ENCODE measurements at places on chromosomes 6 and 20.

DNA sequence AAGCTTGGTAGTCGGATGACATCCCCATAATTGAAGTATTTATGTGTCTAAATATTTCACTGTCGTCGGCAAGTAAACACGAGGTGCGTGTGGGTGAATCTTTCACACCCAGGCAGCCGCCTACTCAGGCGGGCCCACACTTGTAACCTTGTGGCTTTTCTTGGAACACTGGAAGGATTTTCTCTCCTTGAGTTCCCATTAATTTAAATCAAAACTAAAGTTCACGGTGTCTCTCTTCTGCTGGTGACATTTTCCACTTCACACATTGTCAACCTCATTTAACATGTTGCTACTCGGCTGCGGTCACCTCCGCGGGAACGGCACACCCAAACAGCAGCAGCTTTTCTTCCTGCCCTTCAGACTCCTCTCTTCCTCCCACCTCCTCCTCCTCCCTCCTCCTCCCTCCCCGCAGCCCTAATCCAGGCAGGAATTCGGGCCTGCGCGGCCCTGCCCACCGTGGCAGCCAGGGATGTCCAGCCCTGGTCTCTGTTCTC, 336.6 kb downstream of the QKI start:
- no peak for DNase-seq

DNA sequence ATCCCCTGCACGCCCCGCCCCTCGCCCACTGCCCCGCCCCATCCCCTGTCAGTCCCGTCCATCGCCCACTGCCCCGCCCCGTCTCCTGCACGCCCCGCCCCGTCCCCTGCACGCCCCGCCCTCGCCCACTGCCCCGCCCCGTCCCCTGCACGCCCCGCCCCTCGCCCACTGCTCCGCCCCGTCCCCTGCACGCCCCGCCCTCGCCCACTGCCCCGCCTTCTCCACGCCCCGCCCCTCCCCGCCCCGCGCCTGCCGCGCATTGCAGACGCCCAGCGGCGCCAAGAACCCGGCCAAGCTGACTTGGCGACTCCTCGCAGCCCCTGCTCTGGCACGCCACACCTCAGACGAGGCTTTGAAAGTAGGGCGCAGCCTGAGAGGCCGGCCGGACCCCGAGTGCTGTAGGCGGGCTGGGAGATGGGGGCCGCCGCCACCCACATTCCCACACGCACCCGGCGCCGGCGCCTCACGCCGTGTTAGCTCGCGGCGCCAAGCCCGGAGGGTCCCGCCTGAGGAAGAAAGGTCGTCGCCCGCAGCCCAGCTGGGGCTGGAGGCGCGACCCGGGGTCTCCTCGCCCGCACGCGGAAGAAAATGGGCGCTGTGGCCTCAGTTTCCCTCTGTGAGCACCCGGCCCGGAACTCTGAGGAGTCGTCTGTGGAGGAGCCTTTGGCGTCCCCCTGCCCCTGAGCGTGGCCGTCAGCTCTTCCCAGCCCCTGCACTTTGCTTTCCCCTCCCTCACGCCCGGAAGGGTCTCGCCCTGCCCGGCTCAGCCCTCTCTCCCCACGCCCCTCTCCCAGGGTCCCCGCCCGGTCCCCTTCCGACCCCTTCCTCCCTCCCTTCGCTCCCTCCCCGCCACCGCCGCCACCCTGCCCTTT, at the start of gene RAD21L1:
Gene RAD21L1 (plus strand): TSS at position 262 of the 872 bp plus-strand sequence. CDS start 2,410 bp downstream, outside the sequence.
- peak; percentile 60 for DNase-seq

GRCh38 chr20:20812136-20812535, 99.7 kb upstream of the RALGAPA2 start:
- no peak for DNase-seq

- no peak for DNase-seq
Measured at GRCh38 chr6:41440958-41441357, 105.2 kb upstream of the FOXP4 start.

- DNase-seq, result no peak
Measured at GRCh38 chr6:115783402-115784061, 277.2 kb downstream of the FRK start.

DNA sequence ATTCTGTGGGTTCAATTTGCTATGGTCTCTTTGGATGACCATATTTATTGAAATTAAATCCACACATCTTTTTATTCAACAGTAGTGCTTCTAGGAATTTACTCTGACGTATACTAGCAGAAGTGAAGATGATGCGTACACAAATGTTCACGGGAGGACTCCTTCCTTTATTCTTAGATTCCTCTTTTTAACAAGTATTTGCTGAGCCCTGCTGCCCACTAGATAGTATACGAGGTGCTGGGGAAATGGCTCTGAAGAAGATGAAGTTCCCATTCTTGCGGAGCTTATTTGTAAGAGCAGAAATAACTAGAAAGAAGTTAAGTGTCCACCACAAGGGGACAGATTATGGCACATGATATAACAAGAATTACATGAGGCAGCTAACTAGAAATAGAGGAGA, 145.2 kb downstream of the DOK5 start:
- DNase-seq, result no peak

GRCh38 chr20:40958598-40958997, 70.0 kb upstream of the TOP1 start:
- no peak for DNase-seq

- DNase-seq, result no peak
Measured at GRCh38 chr6:53464927-53465460, 79.9 kb downstream of the GCLC start.

GRCh38 chr6:41963371-41963770, 21.8 kb upstream of the CCND3 start:
- no peak for DNase-seq

- DNase-seq, result no peak
Measured at GRCh38 chr20:46351357-46352058, 43.2 kb upstream of the CDH22 start.

- DNase-seq, result no peak
Measured at GRCh38 chr6:115832786-115833185, 227.9 kb downstream of the FRK start.

DNA sequence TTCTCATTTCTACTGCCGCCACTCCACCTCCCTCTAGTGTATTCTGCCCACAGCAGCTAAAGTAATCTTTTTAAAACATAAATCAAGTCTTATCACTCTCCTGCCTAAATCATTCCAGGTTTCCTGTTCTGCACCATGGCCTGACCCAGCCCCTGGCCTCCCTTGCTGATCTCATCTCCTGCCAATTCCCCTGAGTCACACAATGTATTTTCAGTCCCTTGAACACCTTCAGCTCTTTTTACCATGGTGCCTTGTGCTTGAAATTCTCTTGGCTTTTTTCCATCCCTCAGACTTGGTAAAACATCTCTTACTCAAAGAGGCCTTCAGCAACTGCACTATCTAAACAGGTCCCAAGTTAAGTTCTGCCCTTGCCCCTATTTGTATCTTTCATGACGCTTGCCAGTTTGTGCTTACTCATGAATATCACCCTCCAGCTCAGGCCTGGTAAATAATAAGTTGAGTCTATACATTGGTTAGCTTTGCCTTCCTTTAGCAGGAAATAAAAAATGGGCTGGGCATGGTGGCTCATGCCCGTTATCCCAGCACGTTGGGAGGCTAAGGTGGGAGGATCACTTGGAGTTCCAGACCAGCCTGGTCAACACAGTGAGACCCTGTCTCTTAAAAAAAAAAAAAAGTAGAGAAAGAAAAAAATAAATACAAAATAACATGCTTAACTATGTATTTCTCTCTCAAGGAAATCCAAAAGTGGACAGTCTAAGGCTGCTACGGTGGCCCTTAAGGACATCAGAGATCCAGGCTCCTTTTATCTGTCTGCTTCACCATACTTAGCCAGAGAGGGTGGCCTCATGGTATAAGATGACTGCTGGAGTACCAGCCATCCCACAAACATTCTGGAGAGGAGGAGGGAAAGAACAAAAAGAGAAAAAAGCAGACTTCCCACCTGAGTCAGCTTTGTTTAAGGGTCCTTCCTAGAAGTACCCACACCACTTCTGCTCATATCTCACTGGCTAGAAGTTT, 62.2 kb downstream of the ARFGEF2 start:
- no peak for DNase-seq

GRCh38 chr20:49935746-49936152, 448 bp upstream of the RNF114 start:
- no peak for DNase-seq

GRCh38 chr20:19218411-19218810, 6.0 kb downstream of the SLC24A3 start:
- DNase-seq, result no peak

DNA sequence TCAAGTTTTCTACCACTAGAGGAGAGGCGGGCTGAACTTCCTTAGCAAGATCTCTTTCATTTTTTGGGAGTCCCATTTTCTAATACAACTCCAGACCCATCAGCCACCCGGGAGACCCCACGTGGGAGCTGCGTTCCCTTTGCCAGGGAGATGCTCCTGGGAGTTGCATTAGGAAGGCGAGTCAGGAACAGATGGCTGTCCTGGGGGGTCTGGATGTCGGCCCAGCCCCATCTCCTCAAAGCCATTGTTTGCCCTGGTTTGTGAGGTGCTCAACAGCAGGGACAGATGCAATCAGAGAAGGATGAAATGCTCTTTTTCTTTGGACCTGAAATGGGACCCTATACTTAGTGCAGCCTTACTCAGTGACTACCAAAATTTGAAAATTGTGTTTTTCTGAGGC, 39.4 kb downstream of the CARMIL1 start:
- no peak for DNase-seq

DNA sequence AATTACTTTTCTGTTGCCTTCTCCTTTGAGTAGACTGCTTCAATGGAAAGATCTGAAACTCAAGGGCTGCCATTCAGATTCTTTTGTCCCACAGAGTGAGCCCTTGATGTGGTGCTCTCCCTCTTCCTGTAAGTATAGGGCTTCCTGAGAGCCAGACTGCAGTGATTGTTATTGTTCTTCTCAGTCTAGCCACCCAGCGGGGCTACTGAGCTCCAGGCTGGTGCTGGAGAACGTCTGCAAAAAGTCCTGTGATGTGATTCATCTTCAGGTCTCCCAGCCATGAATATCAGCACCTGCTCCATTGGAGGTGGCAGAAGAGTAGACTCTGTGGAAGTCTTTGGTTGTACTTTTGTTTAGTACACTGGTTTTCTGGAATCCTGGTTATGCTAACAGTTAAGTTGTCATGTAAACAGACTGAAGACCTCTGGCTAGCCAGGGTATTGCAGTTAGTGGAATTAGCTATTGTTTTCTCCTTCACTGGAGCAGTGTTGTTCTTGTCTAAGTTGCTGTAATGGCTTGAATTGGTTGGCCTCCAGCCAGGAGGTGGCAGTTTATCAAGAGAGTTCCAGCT, 240.9 kb downstream of the COL12A1 start:
- DNase-seq, result no peak

DNA sequence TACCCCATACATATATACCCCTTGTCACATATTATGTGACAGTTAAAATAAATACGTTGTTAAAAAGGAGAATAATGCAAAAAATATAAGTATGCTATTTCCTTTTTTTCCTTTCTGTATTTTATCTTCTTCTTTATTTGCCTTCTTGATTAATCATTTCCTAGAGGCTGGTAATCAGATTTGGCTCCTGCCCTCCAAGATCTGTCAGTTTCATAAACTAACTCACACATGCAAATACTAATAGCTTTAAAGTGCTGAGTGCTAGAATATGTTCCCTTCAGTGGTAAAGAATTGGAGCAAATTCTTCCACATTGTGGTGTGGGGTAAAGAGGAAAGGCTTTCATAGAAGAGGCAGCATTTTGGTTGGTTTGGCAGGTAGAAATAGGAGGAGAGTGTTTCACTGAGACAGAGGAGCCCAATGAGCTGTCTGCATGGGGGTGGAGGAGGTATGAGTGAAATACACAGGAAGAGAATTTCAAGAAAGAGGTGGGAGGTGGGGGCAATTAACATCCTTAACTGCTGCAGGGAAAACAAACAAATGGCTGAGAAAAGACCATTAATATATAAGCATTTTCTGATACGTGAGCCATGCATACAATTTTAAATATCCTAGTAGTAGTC, 523.9 kb downstream of the BMP2 start:
- no peak for DNase-seq

- DNase-seq, result no peak
Measured at GRCh38 chr6:101537753-101538316, 144.3 kb downstream of the GRIK2 start.

- no peak for DNase-seq
Measured at GRCh38 chr6:15709651-15710269, 46.9 kb upstream of the DTNBP1 start.

DNA sequence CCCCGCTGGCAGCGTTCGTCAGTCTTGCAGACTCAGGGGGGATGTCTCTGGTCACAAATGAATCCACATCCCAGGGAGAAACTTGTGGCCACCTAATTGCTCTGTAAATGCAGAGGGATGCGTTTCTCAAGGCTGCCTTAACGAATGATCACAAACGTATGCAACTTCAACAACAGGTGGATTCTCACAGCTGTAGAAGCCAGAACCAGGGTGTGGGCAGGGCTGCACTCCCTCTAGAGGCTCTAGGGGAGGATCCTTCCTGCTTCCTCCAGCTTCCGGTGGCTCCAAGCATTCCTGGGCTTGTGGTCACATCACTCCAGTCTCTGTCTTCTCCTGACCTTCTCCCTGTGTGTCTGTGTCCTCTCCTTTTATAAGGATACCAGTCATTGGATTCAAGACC, 3.3 kb upstream of the TAF4 start:
- DNase-seq, result no peak

- no peak for DNase-seq
Measured at GRCh38 chr20:49987015-49987867, 4.5 kb downstream of the SNAI1 start.

GRCh38 chr20:34343458-34344211, 19.4 kb upstream of the ITCH start:
- DNase-seq, result no peak

DNA sequence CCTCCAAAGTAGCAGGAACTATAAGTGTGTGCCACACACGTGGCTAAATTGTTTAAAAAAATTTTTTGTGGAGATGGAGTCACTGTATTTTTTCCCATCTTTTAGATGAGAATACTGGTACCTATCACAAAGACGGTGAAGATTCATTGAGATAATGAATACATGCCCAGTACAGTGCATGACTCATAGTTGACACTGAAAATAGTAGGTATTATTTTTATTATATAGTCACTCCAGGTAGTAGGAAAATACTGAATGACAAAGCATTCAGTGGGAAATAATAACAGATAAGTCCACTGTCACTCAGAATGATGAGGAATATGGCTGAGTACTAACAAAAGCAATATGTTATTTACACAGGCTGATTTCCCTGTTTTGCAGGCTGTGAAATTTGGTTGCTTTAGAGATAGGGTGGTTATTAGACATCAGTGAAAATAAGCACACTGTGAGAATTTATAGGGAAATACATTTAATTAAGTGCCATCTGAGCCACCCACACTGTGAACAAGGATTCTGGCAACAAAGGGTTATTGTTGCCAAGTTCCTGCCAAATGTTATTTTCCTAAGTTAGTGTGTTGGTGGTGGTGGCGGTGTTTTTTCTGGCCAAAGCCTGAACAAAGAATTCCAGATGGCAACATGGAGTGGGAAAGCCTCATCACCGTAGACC, 129.8 kb upstream of the FOXQ1 start:
- DNase-seq, result no peak

- no peak for DNase-seq
Measured at GRCh38 chr6:26105109-26105730, 18.0 kb downstream of the HFE start.

Data from naive thymus-derived CD4-positive, alpha-beta T cell (primary cell).